ENCODE measurements at places on chromosomes 13 and 19.

GRCh38 chr19:55656988-55657747 lies 2.3 kb downstream of the U2AF2 start:
- H3K4me1 ChIP-seq, result peaks cover 5% of the 10 kb centered on the region
- no peak overlapping the region for H3K27ac ChIP-seq
- no peaks in the 10 kb centered on the region for H3K27me3 ChIP-seq

DNA sequence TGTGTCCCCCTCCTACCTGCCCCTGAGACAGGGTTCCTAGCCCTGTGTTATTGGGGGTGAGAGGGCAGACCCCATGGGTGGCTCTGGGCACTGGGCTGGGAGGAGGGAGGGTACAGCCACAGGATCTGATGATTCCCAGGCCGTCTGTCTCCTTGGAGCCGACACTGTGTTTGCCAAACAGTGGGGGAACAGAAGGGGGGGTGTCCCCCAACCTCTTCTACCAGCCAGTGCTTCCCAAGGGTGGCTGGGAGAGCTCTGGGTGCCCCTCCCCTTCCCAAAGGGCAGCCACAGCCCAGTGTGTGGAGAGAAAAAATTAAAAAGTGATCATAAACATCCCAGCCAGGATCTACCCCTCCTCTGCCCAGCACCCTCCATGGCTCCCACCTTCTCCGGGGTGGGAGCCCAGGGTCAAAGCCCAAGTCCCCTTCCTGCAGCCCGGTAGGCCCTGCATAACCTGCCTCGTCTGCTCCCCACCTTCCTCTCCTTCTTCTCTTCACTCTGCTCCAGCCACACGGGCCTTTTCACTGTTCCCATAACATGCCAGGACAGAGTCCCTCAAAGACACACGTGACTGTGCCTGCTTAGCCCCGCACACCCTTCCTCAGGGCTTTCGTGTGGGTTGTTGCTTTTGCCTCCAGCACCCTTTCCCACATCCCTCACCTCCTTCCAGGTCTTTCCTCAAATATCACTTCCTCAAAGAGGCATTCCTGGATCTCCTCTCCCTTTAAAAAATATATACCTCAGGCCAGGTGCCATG lies 1.4 kb upstream of the PLIN4 start:
- H3K4me1 ChIP-seq, result no peaks in the 10 kb centered on the region
- no peak overlapping the region for H3K4me3 ChIP-seq
- H3K36me3 ChIP-seq, result no peaks in the 10 kb centered on the region
- no peak for DNase-seq

DNA sequence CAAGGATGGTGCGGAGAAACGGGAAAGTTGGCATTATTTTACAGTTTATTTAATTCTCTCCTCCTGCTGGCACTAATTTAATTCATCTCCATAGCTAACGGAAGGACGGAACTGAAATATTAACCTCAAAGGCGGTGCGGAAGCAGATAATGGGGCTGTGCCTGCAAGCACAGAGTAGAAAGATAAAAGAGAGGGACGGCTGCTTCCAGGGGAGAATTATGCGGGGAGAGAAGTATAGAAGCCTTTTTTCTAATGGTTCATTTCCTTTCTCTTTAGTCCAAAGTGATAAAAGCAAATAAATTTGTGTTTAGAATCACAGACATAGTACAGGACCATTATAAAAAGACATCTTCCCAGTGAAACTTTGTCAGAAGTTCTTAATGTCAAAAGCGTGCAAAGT lies 34.5 kb upstream of the UQCRFS1 start:
- H3K27ac ChIP-seq, result no peak overlapping the region
- H3K4me1 ChIP-seq, result no peaks in the 10 kb centered on the region
- H3K27me3 ChIP-seq, result no peaks in the 10 kb centered on the region
- DNase-seq, result no peak
- no peaks in the 10 kb centered on the region for H3K36me3 ChIP-seq

GRCh38 chr19:28936001-28936400 lies 276.9 kb downstream of the UQCRFS1 start:
- no peaks in the 10 kb centered on the region for H3K36me3 ChIP-seq
- no peak overlapping the region for H3K27ac ChIP-seq
- no peak overlapping the region for H3K4me3 ChIP-seq
